ENCODE measurements at places on chromosomes 6 and 20.
A peak's percentile ranks its signal among the peaks of the same experiment; 100 is the strongest.

GRCh38 chr6:16473184-16473907 lies 235.0 kb downstream of the GMPR start:
- no peak for DNase-seq

DNA sequence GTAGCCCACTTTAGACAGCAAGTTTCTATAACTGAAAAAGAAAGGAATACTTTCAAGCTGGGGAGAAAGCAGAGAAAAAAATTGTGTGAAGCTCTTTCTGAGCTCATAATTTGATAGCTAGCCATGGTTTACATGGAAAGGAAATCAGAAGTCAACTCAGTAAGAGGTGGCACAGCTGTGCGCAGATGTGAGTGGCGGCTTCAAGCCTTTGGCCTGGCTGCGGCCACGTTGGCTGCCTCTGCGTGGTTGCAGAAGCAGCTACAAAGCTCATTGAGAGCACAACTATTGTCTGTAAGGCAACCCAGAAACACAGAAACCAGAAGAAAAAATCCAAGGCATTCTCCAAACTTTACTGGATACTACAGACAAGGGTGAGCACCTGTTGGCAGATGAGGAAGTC lies 136.9 kb downstream of the SASH1 start:
- DNase-seq = no peak

DNA sequence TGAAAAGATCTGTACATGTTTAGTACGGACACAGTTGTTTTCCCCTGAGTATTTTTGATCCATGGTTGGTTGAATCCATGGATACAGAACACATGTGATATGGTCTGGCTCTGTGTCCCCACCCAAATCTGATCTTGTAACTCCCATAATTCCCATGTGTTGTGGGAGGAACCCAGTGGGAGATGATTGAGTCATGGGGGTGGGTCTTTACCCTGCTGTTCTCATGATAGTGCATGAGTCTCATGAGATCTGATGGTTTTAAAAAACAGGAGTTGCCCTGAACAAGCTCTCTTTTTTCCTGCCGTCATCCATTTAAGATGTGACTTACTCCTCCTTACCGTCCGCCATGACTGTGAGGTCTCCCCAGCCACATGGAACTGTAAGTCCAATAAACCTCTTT lies 139.2 kb downstream of the CDKAL1 start:
- DNase-seq = no peak

- no peak for DNase-seq
Observed at GRCh38 chr6:31881136-31881859, 2.5 kb upstream of the SLC44A4 start.

DNA sequence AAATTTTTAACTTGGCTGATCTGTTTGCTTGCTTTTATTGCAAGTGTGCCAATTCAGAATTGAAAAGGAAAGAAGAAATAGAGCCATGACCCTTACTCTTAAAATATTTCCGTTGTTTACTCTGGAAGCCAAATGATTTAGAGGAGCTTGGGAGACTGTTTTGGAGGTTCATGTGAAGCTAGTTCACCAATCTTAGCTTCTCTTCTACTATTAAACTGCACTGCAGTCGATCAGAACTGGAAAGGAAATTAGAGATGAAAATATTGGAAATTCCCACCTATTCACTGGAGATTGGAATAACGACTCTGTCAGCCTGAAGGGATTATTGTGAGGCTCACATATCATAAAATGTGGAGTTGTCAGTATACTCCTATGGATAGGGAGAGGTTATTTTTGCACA lies 81.8 kb downstream of the MLIP start:
- no peak for DNase-seq

GRCh38 chr6:42729731-42730130 lies 7.3 kb upstream of the PRPH2 start:
- no peak for DNase-seq

GRCh38 chr6:108541843-108542759 lies 18.6 kb upstream of the FOXO3 start:
- peak; percentile 81 for DNase-seq

- DNase-seq = peak; percentile 61
Observed at GRCh38 chr6:33426590-33427511, 7.0 kb downstream of the SYNGAP1 start.

GRCh38 chr20:23928788-23929187 lies 49.2 kb upstream of the CST5 start:
- peak; percentile 62 for DNase-seq

- DNase-seq = no peak
Observed at GRCh38 chr20:60058879-60059278, 100.7 kb downstream of the CDH26 start.

DNA sequence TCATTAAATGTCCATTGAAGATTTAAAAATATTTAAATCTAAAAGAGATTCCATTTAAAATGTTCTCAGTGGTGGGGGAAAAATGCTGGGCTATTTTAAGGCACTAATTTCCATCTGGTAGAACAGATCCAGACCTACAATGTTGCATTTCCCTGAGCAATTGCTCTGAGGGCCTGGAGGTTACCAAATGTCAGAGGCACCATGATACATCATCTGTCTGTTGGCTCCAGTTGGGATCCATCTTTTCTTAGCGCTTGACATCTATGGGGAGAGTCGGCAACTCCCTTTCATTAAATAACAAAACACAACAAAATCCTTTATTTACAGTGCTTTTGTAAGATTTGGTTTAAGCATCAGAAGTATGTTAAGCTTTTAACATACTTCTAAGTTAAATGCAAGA lies 224.5 kb downstream of the FOXC1 start:
- DNase-seq = no peak

- DNase-seq = peak; percentile 82
Observed at GRCh38 chr6:28988536-28989311, 16.4 kb downstream of the ZNF311 start.

DNA sequence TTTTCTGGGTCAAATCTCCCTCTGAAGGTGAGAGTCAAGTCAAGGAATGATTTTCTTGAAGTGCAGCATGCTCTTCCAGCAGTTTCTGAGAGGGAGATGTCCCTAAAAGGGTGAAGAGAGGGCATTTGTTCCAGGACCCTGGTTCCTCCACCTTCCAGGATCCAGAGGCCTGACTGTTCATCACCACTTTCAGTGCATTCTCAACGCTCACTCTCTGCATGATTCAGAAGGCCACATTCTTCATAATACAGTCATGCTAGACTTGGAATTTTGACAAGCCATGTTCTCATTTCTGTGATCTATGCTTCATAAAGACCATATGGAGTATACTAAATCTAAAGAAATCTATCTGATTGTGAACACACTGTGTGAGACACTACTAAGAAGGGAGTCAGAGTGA lies 85.1 kb downstream of the PDE7B start:
- no peak for DNase-seq

- no peak for DNase-seq
Observed at GRCh38 chr6:21800948-21801438, 207.4 kb downstream of the SOX4 start.

DNA sequence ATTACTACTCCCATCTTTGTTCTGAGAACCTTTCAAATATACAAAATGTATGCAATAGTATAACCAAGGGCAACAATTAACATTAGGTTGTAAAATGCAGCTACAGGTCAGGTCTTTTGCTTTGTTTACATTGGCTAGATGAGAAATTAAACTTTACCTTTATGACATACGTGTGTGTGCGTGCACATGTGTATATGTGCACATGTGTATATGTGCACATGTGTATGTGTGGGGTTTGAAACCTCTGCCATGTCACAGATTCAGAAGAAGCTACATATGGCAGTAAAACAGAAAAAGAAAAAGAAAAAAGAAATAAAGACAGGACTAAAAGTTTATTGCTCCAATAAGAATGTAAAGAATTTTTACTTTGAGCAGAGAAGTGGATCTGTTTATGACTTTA lies 40.6 kb downstream of the BLOC1S5 start:
- DNase-seq = no peak

- DNase-seq = no peak
Observed at GRCh38 chr6:33738879-33739278, 7.8 kb downstream of the IP6K3 start.

GRCh38 chr6:71544028-71544427 lies 255.4 kb downstream of the OGFRL1 start:
- no peak for DNase-seq

DNA sequence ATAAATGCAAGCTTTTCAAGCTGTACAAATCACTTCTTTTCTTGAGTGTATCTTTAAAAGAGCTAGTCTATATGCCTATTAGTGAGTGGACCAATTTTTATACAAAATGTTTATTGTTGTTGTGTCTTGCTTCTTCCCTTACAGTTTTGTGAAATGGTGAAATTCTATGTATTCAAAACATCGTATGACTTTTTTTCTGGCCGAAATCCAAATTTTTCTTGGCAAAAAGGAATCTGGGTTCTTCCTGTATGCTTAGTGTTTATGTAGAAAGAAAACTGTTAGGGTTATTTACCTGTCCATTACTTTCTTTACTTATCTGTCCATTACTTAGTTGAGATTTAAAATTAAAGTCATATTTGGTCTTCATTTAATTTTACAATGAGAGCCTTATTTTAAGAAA lies 153.9 kb downstream of the MMS22L start:
- no peak for DNase-seq

GRCh38 chr6:68342286-68342685 lies 292.8 kb upstream of the ADGRB3 start:
- DNase-seq = no peak

DNA sequence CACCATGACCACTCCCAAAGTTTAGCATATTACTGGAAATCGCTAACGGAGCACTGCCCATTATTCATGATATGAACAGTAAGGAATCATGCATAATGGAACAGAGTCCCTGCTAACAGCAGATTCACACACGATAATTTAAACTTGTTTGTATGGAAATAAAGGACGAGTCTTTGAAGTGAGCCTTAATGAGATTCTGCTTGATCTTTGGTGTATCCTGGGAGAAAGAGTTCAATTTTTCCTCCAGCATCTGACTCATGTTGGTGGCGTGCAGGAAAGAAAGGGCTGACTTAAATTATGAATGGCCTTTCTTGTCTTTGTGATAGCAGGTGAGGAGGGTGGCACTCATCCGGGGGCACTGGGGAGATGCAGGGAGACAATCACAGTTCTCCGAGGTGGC lies 194.6 kb downstream of the ZNF217 start:
- DNase-seq = no peak

DNA sequence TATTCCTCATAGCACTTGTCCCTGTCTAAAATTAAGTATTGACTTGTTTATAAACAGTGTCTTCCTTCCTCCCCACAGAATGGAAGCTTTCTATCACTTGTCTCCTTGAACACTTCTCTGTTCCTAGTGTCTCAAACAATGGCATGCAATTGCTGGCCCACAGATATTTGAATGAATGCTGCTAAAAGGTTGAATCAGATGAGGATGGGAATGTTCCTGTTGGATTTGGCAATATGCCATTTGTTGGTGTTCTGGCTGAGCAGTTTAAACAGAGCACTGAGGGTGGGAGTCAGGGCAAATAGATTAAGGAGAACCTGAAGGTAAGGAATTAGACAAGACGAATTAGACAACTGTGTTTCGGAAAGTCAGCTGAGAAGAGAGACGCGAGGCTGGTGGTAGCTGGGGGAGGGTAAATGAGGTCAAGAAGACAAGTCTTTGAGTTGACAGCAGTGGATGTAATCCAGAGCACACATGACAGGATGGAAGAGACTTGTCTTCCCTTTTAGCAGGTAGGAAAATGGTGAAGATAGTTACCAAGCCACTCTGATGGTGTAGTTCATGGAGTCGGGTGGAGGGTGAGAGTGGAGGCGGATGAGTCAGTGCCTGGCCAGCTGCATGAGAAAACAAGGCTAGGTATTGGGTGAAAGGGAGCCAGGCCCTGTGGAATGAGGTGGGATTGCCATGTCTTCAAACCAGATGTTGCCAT lies 58.3 kb upstream of the GNRH2 start:
- no peak for DNase-seq

- no peak for DNase-seq
Observed at GRCh38 chr6:82959385-82959941, 106.2 kb downstream of the UBE3D start.

- DNase-seq = peak; percentile 89
Observed at GRCh38 chr20:39081255-39081654, 119.1 kb downstream of the DHX35 start.

- DNase-seq = no peak
Observed at GRCh38 chr20:43736588-43737158, 9.9 kb upstream of the GTSF1L start.

DNA sequence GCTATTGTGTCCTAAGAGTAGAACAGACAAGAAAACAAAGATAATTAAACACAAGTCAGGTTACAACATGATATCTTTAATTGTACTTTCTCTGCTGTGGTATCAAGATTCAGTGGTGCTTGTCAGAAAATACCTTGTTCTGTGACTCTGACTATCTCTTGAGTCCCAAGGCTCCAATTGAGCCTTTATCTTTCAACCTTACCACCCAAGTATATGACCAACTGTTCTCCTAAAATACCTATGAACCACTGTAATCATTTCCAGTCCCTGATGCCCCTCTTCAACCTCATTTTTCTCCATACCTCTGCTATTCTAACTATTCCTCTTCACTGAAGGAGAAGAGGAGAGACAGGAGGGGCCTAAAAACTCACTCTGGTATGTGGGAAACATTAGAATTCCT lies 66.9 kb upstream of the TPD52L1 start:
- no peak for DNase-seq

DNA sequence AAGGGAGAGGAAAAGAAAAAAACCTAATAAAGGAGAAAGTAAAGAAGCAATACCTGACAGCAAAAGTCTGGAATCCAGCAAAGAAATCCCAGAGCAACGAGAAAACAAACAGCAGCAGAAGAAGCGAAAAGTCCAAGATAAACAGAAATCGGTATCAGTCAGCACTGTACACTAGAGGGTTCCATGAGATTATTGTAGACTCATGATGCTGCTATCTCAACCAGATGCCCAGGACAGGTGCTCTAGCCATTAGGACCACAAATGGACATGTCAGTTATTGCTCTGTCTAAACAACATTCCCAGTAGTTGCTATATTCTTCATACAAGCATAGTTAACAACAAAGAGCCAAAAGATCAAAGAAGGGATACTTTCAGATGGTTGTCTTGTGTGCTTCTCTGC lies 70.8 kb upstream of the RNF146 start:
- DNase-seq = no peak

GRCh38 chr6:4598384-4598995 lies 177.7 kb upstream of the CDYL start:
- DNase-seq = no peak

DNA sequence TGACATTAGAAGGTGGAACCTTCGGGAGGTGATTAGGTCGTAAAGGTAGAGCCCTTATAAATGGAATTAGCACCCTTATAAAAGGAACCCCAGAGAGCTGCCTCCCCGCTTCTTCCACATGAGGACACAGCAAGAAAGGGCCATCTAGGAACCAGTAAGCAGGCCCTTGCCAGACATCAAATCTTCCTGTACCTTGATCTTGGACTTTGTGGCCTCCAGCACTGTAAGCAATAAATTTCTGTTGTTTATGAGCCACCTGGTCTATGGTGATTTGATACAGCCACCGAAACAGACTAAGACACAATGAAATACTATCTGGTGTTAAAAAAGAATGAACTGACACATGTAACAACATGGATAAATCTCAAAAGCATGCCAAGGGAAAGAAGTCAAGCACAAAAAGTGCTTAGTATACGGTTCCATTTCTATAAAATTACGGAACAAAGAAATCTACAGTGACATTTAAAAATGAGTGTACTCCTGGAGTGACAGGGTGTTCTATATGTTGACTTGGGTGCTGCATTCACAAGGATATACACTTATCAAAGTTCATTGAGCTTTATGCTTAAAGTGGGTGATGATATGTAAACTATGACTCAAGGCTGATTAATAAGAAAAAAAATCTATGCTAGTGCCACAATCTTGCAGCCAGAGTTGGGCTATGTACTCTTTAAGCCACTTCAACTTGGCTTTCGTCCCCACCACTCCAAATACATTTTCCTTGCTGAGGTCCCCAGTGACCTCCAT lies 18.4 kb downstream of the SERPINB1 start:
- no peak for DNase-seq
